Head of caudate nucleus (tissue), 42 donors: ENCODE measurements at places on chromosomes 1 and 21.

GRCh38 chr1:87686136-87686495 lies 357.4 kb downstream of the LMO4 start:
- DNase-seq = no peak

DNA sequence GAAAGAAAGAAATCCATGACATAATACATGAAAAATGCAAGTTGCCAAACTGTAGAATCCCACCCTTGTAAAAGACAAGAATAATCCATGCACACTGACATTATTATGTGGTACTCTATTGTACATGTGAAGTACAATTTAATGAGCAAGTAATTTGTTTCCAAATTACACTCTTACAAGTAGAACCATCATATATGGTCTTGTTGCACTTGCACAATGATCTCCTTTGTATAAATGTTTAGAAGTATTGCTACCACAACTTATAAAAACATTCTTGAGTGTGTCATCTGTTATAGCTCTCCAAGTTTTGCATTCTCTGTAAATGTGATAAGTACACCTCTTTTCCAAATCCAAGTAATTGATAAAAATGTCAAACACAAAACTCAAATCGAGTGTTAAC lies 29.1 kb upstream of the ZNF281 start:
- DNase-seq = no peak

DNA sequence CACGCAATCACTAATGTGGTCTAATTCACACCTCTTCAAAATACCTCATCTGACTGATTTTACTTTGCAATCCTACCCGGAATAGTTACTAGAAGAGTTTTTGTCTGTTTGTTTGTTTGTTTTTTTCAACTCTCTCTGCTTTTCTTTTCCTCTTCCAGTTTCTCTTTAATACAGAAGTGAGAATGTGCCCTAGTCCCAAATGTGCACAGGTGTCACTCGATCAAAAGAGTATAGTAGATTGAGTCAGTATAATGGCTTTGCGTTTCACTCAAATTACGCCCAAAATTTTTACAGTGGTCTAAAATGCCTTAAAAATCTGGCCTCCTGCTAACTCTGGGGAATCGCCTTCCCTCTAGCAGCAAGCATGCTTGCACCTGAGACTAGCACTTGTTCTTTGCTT lies 1536.8 kb downstream of the KCNT2 start:
- no peak for DNase-seq

DNA sequence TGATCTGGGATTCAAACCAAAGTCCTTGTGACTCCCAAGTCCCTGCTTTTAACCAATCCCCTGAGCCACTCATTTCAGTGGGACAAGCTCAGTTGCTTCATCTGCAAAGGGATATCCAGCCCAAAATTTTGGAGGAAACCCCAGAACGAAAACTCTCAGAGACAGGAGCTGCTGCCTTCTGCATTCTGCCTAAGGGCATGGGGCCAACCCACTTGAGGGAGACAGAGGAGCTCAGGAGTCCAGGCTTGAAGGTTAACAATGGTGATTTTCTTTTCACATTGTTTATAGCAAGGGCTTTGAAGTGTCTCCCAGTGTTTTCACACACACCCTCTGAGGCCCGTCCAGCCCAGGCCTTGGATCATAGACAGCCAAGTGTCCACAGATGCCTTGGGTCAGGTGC lies 148.1 kb upstream of the CTTNBP2NL start:
- DNase-seq = no peak

DNA sequence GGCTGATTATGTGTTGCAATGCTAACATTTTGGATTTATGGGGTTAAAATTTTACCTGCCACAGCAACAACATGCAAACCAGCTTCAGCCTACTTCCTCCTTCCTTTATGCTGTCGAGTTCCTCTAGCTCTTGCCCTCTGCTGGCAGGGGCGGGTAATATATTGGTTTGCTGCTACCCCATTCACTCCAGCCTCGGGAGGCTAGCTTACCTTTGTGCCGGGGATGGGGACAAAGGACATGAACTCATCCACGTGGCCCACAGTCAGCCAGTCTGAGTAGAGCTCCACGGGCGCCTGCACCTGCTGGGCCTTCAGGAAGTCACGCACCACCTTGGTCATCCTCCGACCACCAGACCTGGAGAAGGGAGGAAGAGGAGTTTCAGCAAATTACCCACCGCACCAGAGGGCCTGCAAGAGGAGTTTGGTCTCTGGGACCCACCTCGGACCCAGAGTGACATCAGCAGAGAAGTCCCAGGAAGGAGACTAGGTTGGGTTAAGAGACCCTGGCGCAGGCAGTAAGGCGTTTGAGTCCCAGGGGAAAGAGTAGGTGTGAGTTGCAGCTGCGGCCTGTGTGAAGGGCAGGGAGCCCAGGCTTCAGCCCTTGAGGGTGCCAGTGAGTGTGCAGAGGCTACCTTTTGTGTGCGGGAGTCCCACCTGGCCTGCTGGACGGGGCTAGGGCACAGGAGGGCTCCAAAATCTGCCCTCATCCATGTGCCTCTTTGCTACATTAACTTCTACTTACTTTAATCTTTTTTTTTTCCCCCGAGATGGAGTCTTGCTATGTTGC lies 21.8 kb upstream of the SDHB start:
- DNase-seq = no peak

DNA sequence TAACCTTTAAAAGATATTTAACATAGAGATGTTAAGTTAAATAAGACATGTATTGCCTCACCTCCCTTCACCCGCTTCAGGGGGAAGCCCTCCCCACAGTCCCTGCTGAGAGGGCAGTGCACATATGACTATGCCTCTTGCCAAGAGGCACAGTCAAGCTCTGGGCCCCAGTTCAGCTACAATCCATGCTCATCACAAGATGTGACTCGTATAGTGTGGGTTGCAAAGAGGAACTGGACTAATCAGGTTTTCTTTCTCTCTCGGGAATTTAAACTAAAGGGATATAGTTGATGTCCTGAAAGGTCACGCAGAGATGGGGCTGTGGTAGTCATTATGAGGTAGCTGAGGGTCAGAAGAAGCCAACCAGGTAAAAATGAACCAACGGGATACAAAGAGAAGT lies 35.6 kb downstream of the LYST start:
- peak; percentile 56 for DNase-seq

DNA sequence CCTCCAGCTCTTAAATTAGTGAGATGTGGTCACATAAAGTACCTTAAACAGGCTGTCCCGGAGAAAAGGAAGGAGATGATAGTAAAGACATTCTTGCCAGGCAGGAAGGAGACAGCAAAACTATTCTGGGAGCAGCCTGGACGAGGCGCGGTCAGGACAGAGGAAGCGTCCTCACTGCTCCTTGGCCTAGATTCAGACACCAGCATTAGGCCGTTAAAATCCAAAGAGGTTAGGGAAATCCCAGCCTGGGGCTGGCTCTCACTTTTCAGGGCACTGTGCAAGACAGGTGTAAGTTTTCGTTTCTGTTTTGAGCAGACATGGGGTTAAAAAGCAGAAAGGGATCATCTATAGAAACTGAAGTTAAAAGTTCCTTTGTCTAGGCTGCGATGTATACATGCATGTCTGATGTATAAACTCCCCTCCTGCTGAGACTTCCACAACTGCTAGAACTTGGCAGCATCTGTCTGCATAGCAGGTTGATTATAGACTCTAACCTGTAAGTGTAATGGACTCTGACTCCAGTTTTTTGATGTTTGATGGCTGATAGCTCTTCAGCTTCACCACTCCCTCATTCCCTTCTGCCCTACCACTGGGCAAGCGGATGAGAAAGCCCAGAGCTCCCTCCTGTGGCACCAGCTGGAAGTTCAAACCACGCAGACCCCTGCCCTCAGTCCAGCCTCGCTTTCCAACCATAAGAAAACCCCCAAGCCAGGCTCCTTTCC lies 21.5 kb downstream of the STPG1 start:
- peak; percentile 78 for DNase-seq

- no peak for DNase-seq
Measured at GRCh38 chr1:45622524-45623394, 1.1 kb downstream of the CCDC17 start.

DNA sequence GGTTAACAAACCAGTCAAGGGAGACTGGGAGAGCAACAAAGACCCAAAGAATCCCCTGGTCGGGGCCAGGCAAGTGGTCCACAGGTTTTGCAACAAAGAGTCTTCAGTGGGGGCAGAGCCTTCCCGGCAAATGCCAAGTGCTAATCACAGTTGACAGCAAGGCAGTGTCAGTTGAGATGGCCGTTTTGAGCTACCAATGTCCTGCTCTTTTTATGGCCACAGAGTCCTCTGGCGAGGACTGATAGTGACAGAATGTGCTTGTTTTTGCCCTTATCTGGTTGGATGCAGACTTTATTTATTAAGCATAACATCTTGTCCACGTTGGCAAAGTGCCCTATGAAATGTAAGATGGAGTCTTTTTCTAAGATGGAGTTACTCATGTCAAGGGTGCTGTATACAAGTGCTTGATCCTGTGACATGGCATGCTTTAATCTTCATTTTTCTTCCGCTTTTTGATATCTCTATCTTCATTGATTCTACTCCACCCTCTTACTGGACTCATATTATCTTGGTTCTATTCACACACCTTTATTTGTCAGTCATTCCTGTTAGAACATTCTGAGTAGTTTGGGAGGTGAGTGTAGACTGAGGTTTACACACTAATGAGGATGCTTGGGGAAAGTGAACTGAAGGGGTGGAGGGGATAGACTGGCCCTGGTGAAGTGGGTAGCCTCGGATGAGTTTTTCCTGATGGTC lies 51.8 kb downstream of the KCNK1 start:
- DNase-seq = no peak

- DNase-seq = no peak
Measured at GRCh38 chr1:61120246-61120840, 38.0 kb downstream of the NFIA start.

DNA sequence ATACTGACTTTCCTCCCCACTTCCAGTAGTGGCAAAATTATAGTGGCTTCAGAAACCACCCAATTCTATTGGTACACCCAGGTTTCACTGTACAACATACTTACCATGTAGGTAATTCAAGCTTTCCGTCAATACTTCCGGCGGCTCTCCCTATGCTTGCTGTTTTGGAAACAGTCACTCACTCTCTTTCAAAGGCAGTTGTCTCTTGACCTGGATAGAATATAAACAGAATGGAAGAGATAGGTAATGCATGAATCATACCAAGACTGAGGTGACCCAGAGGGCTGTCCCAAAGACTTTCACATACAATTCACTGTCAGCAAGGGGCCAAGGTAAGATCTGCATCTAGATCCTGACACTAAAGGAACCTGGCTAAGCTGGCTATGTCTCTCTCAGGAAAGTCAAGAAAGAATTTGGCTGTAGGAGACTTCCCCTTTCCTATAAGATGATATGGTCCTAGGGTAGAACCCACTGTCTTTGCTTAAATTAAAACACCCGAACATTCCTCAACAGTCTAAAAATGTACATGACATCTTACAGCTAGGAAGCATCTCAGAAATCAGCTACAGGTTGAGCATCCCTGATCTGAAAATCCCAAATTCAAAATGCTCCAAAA lies 59.6 kb downstream of the LUZP1 start:
- DNase-seq = no peak

GRCh38 chr1:204945565-204945977 lies 74.9 kb downstream of the NFASC start:
- DNase-seq = peak; percentile 69

- DNase-seq = no peak
Measured at GRCh38 chr1:97942161-97943123, 21.6 kb upstream of the DPYD start.

DNA sequence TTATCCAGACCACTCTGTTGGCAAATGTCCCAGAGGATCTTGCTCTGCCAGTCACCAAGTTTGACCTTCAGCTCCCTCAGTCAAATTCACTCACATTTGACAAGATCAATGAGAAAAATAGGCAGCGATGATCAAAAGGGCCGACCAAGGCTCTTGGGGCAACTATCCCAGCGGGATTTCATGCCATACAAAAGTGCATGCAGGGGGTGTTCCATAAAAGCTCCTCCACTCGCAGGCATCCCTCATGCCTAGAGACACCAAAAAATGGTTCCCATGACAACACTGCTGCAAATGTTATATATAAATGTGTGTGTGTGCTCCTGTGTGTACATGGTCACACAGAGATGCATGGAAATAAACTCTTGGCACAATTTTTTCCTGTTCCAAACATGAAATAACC lies 16.2 kb upstream of the EIF4G3 start:
- no peak for DNase-seq

DNA sequence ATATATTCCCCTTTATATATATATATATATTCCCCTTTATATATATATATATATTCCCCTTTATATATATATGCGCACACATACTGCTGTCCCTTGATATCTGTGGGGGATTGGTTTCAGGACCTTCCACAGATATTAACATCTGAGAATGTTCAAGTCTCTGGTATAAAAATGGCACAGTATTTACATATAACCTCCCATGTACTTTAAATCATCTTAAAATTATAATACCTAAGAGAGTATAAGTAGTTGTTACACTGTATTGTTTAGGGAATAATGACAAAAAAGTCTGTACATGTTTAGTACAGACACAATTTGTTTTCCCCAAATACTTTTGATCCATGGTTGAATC lies 45.8 kb downstream of the NR5A2 start:
- DNase-seq = no peak

DNA sequence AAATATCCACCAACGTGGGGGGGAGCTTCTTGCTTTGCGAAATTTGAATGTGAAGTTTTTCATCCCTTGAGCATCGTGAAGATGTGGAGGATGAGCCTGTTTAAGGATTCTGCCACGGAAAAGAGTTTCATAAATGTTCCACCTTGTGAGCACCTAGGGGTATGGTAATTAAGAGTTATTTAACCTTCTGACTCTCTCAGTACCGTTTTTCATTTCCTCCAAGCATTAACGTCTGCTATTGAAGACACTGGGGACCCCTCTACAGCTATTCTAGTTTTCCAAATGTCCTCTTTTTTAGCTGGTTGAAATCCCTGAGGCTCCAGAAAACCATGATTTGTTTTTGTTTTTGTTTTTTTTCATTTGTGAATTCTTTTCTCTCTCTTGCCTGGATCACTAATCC lies 79.1 kb upstream of the GALNT2 start:
- DNase-seq = no peak

GRCh38 chr1:52665006-52665941 lies 32.3 kb downstream of the SHISAL2A start:
- no peak for DNase-seq

GRCh38 chr1:34379911-34380310 lies 203.2 kb downstream of the C1orf94 start:
- DNase-seq = no peak

DNA sequence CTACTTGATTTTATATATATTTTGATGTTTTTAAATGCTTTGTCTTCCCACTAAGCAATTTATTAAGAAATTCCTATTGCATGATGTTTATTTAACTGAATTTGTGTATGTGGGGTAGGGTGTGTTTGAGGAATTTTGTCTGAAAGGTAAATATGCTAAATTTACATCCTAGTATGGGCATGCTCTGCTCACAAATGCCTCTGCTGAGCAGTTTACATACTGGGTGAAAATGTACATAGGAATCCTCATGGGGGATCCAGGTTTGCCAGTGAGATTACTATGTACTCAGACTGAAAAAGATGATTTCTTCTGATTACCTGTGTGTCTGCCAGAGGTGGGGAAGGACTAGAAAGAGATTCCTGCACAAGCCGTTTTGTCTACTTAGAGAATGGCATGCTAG lies 126.6 kb downstream of the DISP1 start:
- no peak for DNase-seq

GRCh38 chr21:15763359-15763758 lies 33.6 kb downstream of the USP25 start:
- no peak for DNase-seq

- DNase-seq = no peak
Measured at GRCh38 chr21:26165331-26165730, 5.2 kb downstream of the APP start.

GRCh38 chr21:44354001-44354405 lies 582 bp downstream of the TRPM2 start:
- DNase-seq = no peak

GRCh38 chr1:218351391-218352074 lies 6.4 kb downstream of the TGFB2 start:
- no peak for DNase-seq
